ENCODE measurements at places on chromosomes 5 and 9.

GRCh38 chr5:120293796-120294195 lies 170.3 kb upstream of the PRR16 start:
- no peak for DNase-seq

DNA sequence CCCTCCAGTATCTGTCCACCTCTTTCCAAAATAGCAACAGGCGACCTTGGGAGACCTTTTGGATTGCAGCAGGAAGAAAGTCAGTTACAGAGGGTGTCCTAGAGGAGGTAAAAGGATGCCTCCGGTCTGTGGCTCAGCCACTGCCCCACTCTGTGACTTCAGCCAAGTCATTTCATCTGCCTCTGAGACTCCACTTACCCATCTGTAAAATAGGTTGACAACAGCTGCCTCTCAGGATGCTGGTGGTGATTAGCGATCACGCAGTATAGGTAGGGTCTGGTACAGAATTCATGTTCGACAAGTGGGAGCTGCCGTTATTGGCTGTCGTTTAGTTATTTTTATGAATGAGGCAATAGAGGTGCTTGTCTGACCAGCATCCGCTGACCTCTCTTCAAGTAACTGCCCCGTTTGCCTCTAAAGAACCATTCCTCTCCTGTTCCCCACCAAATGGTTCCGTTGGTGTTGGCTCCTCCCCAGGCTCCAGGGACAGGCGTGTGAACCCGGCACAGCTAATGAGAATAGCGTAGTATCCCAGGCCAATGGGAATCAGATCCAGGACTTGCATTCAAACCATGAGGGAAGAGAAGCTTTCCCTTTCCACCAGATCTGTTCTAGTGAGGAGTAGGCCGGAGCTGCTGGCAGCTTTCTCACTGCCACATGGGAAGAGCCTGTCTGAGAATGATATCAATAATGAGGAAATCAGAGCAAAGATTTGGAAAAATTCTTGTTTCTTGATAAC lies 64.1 kb downstream of the SMIM23 start:
- DNase-seq = no peak

- DNase-seq = no peak
These were observed 4.7 kb downstream of the ERCC6L2 start for GRCh38 chr9:95880021-95880690.

DNA sequence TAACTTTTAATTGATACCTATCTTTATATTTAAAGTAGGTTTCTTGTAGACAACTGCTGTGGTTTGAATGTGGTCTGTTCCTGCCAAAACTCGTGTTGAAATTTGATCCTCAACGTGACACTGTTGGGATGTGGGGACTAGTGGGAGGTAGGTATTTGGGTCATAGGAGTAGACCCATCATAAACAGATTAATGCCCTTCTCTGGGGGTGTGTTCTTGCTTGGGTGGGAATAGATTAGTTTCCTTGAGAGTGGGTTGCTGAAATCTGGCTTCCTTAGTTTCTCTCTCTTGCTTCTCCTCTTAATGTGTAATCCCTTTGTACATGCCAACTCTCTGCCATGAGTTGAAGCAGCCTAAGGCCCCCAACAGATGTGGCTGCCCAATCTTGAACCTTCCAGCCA lies 34.6 kb upstream of the IPPK start:
- DNase-seq = no peak

DNA sequence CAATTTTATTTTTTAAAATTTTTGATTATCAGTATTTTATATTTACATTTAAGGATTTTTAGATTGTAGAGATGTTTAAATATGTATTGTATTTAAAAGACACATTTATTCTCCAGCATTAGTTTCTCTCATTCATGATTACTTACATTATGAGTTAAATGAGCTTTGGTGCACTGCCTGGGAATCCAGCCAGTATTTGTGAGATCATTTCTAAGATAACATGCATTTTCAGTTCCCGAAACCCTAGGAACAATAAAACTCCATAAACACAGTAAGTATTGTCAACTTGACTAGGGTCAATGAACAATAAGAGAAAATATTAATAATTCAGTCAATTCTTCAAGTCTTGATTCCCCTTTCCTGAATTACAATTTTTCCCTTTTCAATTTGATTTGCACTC lies 403.3 kb downstream of the PLK2 start:
- DNase-seq = no peak

DNA sequence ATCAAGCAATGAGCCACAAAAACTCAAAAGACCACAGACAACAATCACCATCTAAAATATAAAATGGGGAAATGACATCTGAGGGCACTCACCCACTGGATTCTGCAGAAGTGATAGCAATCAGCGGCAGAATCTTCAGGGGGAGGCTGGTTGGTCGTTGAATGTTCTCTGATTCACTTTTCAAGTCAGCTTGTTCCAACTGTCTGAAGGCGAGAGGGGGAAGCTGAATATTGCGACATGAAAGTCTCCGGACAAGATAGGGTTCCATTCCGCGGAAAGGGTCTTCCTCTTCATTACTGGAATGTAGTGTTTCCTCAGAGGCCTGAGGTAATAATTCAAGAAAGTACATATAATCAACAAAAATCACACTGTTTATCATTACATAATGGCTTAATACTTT lies 94.9 kb upstream of the PDE4D start:
- DNase-seq = no peak

GRCh38 chr9:26310294-26310693 lies 582.3 kb downstream of the CAAP1 start:
- no peak for DNase-seq

- no peak for DNase-seq
These were observed 198.4 kb upstream of the RASA1 start for GRCh38 chr5:87069311-87069710.

DNA sequence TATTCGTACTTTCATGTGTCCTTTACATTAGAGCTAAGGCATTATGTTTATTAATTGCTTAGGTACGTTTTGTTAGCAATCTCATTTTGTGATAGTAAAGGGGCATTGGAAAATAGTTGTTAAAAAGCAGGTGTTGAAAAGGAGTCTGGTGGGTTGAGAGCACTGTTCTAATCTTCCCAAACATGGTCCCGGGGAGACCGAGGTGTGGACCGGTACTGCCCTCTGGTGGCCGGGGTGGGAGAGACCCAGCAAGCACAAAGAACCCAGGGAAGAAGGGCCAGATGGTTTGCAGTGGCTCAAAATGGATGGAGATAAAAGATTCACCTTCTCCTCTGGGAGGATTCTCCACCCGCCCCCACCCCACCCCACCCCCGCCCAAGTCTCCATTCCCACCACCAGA lies 26.1 kb downstream of the IDNK start:
- peak; percentile 31 for DNase-seq

DNA sequence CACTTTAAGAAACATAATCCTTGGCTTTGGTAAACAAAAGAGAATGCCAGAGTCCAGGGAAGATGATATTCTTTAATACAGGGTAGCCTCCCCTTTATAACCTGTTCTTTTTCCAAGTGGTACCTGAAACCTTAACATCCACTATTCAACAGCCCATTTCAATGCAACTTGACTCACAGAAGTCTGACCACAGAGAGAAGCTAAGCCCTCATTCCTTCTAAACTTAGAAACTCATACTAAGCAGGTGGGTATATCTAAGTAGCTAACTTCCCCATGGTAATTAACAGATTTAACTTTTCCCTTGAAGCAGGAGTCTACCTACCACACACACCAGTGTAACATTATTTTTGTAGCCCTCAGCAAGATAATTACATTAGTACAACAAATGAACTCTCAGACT lies 91.9 kb downstream of the CEMIP2 start:
- no peak for DNase-seq

GRCh38 chr9:137457406-137458193 lies 1.5 kb downstream of the NSMF start:
- no peak for DNase-seq

- DNase-seq = peak; percentile 42
These were observed 174.0 kb downstream of the MAN2A1 start for GRCh38 chr5:109863752-109864151.

DNA sequence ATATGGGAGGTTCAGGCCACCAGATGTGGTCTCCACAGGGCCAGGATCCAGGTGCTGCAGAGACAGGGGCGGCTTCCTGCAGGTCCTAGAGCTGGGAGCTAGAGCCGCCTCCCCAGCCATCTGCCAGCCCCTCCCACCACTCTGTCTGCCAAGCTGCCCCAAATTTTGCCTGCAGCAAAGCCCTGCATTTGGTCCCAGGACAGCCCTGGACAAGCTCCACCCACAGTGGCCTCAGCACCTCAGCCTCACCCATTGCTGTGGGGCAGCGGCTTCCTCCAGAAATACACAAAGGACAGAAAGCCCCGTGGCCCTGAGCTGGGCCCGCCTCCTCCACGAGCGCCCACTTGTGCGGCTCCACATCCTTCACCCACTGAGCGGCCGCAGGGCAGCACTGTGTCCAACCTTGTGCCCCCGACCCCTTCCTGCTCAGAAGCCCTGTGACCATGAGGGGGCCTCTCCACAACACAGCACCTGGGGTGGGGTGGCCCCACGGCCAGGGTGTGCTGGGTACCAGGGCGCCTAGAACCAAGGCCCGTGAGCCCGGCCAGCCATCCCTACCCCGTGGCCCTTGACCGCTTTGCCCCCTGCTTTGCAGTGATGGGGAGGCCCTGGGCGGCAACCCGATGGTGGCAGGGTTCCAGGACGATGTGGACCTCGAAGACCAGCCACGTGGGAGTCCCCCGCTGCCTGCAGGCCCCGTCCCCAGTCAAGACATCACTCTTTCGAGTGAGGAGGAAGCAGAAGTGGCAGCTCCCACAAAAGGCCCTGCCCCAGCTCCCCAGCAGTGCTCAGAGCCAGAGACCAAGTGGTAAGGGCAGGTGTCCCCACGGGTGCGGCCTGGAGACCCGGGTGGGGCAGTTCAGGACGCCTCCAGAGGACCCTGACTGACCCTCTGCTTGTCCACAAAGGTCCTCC lies 3.7 kb upstream of the AJM1 start:
- no peak for DNase-seq

DNA sequence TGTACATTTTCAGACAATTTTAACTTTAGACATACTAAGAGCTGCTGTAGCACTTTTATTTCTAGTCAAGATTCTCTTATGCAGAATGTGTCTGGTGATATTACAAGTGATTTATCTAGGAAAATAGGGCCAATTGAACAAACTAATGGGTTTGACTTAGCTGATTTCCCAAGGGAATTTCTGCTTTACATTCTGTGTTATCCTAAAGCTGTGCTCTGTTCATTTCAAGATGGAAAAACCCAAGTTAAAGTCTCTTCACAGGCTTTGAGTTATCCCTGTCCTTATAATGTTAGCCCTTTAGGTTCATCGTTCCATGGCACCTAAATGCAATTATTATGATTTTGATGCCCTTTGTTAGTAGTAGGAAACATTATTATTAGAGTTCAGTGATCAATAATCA lies 704.9 kb upstream of the CDH18 start:
- DNase-seq = no peak

DNA sequence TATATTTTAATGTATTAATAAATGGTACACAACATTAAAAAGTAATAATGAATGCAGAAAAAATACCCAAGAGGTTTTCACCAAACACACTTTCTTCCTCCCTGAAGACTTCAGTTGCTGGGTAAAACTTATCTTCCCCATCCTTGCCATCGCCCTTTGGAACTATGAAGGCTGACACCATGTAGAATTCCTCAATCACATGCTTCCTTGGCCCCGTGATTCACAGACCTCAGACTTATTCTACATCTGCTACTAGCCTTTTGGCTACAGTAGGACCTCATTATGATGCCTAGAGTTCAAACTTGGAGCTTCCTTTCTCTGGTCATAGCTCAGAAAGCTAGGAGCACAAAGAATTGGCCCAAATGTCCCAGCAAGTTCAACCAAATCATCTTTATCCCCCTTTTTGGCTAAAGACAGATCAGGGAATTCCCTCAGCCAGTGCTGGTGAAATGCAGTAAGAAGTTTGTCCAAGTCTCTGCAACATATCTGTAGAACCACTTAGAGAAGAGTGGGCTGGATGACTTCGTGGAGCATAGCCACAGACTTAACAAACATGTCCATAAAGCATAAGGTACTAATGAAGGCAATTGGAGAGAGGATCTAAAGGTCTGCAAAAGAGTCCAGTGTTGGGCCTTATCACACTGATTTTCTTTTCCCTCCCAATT lies 253.5 kb downstream of the SEC61B start:
- DNase-seq = no peak

DNA sequence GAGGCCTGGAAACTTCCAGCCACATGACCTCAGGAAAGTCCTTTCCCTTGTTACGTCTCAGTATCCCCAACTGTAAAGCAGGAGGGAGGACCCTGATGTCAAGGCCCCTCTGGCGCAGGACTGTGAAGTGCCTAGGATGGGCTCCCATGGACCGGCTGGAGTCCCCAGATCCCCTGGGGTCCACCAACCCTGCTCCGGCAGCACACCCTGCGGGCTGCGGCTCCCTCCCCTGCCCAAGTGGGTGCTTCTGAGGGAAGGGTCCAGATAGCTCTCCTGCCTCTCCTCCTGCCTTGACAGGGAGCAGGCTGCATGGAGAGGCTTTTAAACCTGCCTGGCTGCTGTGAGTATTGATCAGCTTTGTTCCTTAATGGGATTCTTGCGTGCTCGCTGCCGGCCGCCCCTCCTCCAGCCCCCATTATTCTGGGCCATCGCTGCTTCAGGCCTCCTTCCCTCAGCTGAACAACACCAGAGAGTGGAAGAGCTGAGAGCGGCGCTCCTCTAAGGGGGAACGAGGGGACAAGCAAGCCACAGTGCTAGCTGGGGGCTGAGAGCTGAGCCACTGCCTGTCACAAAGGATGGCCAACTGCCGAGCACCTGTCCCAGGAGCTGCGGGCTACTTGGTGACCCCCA lies 25.6 kb upstream of the NTNG2 start:
- DNase-seq = no peak

- no peak for DNase-seq
These were observed 15.1 kb downstream of the RABGAP1 start for GRCh38 chr9:122955961-122956360.

DNA sequence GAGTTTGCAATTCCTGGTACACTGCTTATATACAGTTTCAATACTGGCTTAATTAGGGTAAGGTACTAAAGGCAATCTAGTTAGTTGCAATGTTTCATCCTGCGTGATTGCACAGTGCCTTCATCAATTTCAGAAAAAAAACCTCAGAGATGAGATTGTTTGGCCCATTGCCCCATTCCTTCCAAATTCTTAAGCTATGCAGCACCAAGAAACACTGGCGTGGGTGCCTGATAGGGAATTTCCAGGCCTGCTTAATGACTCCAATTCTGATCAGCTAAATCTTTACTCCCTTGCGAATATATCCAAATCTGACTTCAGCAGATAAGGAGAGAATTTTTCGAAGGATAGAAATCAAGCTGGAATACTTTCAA lies 35.9 kb upstream of the GAS1 start:
- no peak for DNase-seq

DNA sequence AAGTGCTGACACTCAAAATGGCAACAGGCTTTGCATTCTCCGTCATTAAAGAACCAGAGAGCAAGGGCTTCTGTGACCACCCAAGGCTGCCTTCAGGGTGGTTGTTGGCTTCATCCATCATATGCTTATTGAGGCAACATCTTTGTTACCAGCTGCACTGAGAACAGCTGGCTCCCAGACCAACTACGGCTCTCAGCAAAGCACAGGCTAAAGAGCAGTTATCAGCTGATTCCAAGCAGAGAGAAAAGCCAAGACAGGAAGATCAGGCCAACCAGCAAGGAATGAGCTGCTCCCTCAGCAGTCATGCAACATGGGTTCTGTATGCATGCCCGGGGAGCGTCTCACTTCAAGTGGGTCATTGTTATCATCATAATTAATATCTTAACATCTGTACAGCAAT lies 358.9 kb downstream of the ACTL7B start:
- DNase-seq = no peak
